ENCODE measurements at places on chromosomes 1 and 21. TPM values are rescaled to one million over a fixed set of nuclear protein-coding genes. Genes with fewer than 3 reads are reported as not detected.

Gene C1orf210
- not detected for total RNA-seq

Gene S100A14
- 0.46 TPM for total RNA-seq

Gene LCE2B
- not detected for total RNA-seq

Gene ENAH
- total RNA-seq = 114 TPM

Gene RGS4
- not detected for total RNA-seq

Gene FAM229A
- 3.1 TPM for total RNA-seq

Gene CNR2
- total RNA-seq = not detected

Gene ZSCAN20
- 2.4 TPM for total RNA-seq

Gene SLC22A15
- 0.91 TPM for total RNA-seq

Gene ARPC5
- 175 TPM for total RNA-seq

Gene INPP5B
- total RNA-seq = 4.3 TPM

Gene RAP1GAP
- total RNA-seq = 10.1 TPM

Gene ESPN
- total RNA-seq = 1.2 TPM

Gene CCDC181
- 0.29 TPM for total RNA-seq

Gene ACBD6
- 52.9 TPM for total RNA-seq

Gene OSCP1
- total RNA-seq = 6.6 TPM

Gene GPR25
- not detected for total RNA-seq

Gene MTMR11
- total RNA-seq = 5.8 TPM

Gene TAS1R1
- total RNA-seq = not detected

Gene AMY2A
- not detected for total RNA-seq

Gene CLIC6
- total RNA-seq = 0.09 TPM

Gene CFAP74
- 0.08 TPM for total RNA-seq

Gene OR2T11
- not detected for total RNA-seq

Gene CRNN
- not detected for total RNA-seq

Gene TNFRSF9
- total RNA-seq = 3.7 TPM

Gene PLPPR5
- total RNA-seq = not detected

Gene PCP4L1
- total RNA-seq = not detected

Gene RBP7
- total RNA-seq = 5.8 TPM

Gene NUP210L
- total RNA-seq = 0.06 TPM

Gene CFHR1
- 0.17 TPM for total RNA-seq
